ENCODE measurements at places on chromosomes 2 and 18.

- peaks cover 8% of the 10 kb centered on the region for H3K4me1 ChIP-seq
- H3K27me3 ChIP-seq, result no peaks in the 10 kb centered on the region
- no peak overlapping the region for H3K4me3 ChIP-seq
- H3K27ac ChIP-seq, result peak overlapping the region; percentile 25
Observed at GRCh38 chr2:178455947-178456346, 4.8 kb downstream of the PJVK start.

DNA sequence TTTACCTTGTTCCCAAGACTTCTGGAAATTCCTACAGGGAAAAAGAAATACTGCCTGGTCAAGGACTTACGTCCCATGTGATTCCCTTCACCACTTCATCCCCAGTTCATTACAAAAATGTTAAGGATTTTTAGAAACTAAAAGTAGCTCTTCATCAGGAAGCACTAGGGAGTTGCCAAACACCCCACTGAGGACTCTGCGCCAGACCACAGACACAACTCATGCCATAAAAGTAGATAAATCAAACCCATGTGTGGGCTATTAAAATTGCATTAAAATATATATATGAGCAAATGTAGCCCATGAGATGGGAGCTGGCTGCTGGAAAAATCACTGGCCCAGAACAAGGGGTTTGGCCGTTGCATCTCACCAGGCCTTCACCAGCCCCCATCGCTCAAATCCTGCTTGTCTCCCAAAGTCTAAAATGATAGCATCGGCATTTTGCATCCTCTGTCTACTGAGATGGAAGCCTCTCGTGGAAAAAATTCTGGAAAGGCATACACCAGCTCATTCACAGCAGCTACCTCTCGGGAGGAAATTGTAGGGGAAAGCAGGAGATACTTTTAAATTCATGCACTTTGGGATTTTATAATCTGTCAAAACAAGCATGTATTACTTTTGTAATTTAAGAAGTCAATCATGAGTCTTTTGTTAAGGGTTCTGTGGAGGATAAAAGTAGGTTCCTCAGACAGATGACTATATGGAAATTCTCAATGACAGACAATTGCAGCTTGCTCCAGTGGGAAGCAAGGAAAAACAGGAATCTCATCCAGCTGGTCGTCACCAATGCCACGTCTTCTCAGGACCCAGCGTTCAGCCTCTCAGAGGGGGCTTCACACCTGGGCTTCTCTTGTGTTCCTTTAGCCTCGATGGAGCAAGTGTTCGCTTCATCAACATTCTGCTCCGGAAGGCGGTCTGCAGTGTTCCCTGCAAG is 113.9 kb downstream of the MREG start:
- H3K27me3 ChIP-seq, result no peaks in the 10 kb centered on the region
- no peaks in the 10 kb centered on the region for H3K36me3 ChIP-seq
- DNase-seq, result peak; percentile 65

GRCh38 chr2:166373951-166374350 is 1.8 kb downstream of the SCN9A start:
- peak; percentile 93 for DNase-seq
- H3K27me3 ChIP-seq, result no peaks in the 10 kb centered on the region
- peaks cover 17% of the 10 kb centered on the region for H3K4me1 ChIP-seq
- H3K36me3 ChIP-seq, result no peaks in the 10 kb centered on the region
- H3K27ac ChIP-seq, result no peak overlapping the region
- no peak overlapping the region for H3K4me3 ChIP-seq

GRCh38 chr18:28062443-28062842 is 114.5 kb downstream of the CDH2 start:
- H3K4me3 ChIP-seq, result no peak overlapping the region
- H3K36me3 ChIP-seq, result no peaks in the 10 kb centered on the region
- peak; percentile 32 for DNase-seq
- peaks cover 42% of the 10 kb centered on the region for H3K4me1 ChIP-seq
- no peaks in the 10 kb centered on the region for H3K27me3 ChIP-seq

DNA sequence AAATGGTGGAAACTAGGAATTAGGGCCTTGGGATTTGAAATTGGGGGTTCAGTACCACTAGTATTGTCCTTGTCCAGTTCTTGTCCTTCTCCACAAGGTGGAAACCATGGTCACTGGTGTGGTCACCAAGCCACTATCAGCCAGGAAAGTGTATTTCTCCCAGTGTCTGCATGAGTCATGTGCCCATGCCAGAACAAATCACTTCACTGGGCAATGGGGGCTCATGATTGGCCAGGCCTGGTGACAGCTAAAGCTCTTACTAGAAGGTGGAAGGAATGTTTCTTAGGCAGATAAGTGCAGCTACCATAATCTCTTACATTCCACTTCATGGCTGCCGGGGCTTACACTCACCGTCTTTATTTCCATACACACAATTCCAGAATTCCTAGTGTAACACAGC is 124.8 kb upstream of the TACR1 start:
- no peaks in the 10 kb centered on the region for H3K4me1 ChIP-seq
- H3K36me3 ChIP-seq, result no peaks in the 10 kb centered on the region
- no peak overlapping the region for H3K27ac ChIP-seq
- no peak for DNase-seq

DNA sequence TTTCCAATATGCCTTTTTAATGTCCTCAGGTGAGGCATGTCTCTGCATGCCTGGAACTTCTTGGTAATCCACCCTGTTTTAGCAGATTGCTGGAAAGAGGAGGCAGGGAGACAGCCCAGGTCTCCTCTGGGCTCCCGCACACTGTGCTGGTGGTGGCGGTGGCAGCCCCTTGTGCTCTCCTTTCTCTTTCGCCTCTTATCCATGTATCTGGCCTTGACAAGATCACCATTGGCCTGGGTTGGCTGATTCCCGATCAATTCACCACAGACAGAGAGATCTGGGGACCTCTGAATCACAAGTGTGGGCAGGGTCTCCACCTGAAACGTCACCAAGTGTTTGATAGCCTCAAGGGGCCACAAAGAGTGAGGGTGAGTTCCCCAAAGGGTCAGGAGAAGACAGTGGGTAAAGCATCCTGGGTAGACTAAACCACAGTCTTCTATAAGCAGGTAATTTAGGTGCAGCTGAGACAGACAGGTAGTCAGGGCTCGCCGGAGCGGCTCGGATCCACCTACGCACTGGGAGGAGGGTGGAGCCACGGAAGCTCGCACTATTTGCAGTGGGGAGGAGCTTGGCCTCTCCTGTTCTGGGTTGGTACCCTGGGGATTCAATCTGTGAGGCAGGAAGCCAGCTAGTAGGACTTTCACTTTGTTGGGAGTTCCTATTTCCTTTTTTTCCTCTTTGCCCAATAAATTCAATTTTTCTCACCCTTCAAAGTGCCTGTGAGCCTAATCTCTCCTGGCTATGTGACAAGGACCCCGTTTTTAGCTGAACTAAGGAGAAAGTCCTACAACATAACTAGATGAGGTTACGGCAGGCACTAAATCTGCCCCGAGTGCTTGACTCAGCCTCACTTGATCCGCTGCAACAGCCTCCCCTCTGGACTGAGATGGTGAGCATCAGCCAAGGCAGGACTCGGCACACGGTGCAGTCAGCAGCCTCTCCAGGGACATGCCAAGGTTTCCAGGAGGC is 57.6 kb downstream of the SLC4A3 start:
- no peaks in the 10 kb centered on the region for H3K36me3 ChIP-seq
- H3K4me3 ChIP-seq, result peak overlapping the region; percentile 65
- no peaks in the 10 kb centered on the region for H3K27me3 ChIP-seq
- peak overlapping the region; percentile 91 for H3K27ac ChIP-seq
- H3K4me1 ChIP-seq, result peaks cover 54% of the 10 kb centered on the region

DNA sequence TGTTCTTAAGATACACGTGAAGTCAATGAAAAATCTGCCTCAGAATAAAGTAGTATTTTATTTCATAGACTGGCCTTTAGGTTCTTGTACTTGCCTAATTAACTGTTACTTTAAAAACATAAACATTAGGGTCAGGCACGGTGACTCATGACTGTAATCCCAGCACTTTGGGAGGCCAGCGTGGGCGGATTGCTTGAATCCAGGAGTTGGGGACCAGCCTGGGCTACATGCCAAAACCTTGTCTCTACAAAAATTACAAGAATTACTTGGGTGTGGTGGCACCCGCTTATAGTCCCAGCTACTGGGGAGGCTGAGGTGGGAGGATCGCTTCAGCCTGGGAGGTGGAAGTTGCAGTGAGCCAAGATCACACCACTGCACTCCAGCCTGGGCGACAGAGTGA is 16.0 kb upstream of the SNORC start:
- H3K36me3 ChIP-seq, result peaks cover 53% of the 10 kb centered on the region
- no peaks in the 10 kb centered on the region for H3K27me3 ChIP-seq
- H3K4me3 ChIP-seq, result no peak overlapping the region
- peaks cover 30% of the 10 kb centered on the region for H3K4me1 ChIP-seq
